Spleen (tissue), 13 donors: ENCODE measurements at places on chromosomes 5 and 9. TPM values are rescaled to one million over a fixed set of nuclear protein-coding genes. Genes with fewer than 3 reads are reported as not detected.

GRCh38 chr9:105403552-105404248, 44.1 kb upstream of the FSD1L start:
- DNase-seq = no peak

DNA sequence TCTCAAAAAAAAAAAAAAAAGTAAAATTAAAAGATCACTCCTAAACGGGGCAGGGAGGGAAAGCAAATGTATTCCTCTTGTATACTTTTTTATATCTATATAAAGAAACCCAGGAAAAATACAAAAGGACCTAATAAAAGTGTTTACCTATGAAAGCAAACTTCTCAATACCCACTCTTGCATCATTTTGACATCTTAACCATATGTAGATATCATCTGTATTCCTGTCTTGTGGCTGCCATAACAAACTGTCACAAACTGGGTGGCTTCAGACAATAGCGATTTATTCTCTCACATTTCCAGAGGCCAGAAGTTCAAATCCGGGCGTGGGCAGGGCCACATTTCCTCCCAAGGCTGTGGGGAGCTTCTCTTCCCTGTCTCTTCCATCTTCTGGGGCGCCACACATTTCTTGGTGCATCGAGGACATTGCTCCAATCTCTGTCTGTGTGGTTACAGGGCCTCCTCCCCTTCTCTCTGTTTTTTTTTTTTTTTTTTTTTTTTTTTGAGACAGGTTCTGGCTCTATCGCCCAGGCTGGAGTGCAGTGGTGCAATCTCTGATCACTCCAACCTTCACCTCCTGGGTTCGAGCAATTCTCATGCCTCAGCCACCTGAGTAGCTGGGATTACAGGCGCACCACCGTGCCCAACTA, 58.4 kb upstream of the IL17B start:
- no peak for DNase-seq

DNA sequence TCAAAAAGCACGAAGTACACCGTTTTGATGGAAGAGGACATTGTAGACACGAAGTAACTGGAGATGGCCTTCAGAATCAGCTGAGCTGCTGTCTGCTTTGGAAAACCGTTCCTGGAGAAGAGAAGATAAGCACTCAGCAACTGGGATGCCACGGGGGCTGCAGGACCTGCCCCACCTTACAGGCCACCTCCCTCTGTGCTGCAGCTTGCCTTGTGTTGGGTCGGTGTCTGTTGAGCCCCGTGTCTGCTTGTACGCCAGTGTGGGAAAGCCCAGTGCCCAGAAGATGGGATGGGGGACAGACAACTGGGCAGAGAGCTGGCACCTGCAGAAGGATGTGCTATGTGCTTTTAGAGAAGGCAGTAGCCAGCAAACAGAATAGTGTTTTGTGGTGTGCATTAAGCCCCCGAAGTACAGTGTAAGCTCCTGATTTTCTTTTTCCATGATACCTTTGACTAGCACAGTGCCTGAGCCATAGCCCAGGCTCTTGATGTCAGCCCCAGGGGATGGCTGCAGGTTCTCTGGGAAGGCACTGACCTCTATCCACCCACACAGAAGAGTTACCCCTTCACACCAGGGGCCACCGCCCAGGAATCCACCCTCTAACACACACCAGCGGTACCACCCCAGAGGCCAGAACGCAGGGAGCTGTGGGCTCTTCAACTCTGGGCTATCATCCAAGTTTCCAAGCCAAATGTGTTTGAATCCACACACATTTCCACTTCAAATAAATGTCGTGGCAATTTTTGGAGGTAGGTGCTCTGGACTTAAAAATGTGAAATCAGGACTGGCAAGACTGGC, 63.8 kb downstream of the MACROH2A1 start:
- no peak for DNase-seq

TMEM252 gene
- total RNA-seq = not detected

ELP1 gene
- total RNA-seq = 18.3 TPM

LPAR1 gene
- total RNA-seq = 61.1 TPM

ZCCHC7 gene
- total RNA-seq = 36.1 TPM

SHOC1 gene
- not detected for total RNA-seq
